ELF-1 (cell line): ENCODE measurements at places on chromosomes 3 and 15.

DNA sequence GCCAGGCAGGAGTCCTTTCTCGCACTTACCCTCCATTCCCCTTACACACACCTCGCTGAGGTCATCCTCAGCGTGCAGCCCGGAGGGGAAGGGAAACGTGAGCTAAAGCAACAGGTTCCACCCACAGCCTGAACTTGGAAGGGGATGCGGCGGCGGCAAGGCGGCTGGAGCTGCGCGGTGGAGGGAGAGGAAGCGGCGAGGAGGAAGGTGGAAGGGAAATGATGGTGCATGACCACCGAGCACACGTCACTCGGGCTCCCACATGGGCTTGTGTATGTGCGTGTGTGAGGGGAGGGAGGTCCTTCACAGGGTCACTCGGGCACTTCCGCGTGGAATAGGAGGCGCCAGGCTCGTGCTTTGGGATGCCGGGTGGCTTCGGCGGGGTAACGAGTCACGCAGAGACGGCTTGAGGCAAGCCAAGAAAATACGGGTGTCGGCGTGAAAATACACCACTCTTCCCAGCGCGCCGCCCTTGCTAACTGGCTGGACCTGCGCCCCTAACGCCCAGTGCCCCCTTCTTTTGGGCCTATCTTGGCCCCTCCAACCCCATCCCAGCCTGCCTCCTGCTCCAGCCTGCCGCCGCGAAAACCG lies 225.5 kb upstream of the IL12A start:
- peak; percentile 75 for DNase-seq

DNA sequence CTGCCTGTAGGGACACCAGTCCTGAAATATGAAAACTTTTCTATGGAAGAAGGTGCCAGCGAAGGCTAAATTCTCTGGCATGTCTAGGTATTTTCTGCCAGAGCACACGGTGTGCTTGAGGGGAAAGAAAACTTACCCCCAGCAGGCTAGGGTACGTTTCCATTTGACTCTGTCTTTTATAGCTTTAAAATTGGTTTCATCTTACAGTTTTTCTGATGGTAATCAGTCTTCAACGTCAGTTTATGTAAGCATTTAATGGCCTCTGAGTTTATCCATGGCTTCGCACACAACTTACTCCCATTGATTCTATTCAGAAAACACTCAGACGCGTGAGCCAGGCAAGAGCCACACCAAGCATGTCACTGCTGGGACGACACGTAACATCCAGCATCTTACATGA lies 249.7 kb downstream of the ADAMTS17 start:
- DNase-seq, result no peak

DNA sequence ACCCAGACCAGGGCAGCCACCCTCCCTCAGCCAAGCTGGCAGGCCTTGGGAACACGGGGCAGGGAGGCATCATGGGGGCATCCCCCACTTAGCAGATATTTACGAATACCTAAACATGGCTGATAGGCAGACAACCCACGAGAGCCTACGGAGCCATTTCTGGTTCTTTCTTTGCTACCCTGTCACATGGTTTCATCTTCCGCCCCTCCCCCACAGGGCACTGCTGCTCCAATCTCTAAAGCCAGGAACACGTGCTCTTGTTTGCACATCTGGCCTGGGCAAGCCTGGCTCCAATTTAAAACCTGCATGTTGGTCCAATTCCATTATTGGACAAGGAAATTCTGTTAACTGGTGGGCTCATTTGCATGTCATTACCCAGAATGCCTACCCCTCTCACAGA lies 447.4 kb upstream of the NR2F2 start:
- DNase-seq, result no peak

DNA sequence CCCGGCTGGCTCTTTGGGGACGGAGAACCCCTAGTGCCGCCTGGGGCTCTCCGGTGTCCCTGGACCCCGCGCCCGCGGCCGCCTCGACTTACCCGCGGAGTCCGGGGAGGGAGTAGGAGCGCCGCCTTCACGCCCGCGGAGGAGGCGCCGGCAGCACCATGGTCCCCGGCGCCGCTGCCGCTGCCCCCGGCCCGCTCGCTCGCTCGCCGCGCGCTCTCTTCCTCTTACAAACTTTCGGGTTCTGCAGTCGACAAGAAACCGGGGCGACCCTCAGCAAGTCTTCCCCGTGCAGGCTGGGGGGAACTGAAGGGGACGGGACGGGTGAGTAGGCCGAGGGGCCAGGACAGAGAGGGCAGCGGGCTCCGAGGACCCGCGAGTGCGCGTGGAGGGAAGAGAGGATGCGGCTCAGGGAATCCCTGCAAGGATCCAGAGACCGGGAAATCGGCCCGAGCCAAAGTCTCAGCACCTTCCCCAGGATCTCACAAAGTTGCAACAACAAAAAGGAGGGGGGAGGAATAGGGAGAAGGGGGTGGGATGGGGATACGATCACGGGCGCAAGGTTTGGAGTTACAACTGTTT lies 2.0 kb downstream of the FOXP1 start:
- DNase-seq, result peak; percentile 53

DNA sequence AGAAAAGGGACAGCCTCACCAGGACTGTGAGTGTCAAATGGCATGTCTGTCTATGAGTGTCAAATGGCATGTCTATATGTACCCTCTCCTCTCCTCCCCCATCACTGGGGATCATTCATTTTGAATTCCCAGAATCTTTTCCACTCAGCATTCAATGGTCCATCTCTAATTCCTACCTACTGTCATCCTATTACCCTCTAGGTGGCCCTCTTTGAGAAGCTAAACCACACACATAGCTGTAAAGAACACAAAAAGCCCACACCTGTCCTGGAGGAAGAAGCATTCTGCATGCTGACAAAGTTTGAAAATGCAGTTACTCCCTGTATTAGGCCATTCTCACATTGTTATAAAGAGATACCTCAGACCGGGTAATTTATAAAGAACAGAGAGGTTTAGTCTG lies 46.2 kb upstream of the PYDC2 start:
- DNase-seq, result no peak

- DNase-seq, result no peak
Measured at GRCh38 chr3:177818712-177819240, 621.5 kb upstream of the TBL1XR1 start.

DNA sequence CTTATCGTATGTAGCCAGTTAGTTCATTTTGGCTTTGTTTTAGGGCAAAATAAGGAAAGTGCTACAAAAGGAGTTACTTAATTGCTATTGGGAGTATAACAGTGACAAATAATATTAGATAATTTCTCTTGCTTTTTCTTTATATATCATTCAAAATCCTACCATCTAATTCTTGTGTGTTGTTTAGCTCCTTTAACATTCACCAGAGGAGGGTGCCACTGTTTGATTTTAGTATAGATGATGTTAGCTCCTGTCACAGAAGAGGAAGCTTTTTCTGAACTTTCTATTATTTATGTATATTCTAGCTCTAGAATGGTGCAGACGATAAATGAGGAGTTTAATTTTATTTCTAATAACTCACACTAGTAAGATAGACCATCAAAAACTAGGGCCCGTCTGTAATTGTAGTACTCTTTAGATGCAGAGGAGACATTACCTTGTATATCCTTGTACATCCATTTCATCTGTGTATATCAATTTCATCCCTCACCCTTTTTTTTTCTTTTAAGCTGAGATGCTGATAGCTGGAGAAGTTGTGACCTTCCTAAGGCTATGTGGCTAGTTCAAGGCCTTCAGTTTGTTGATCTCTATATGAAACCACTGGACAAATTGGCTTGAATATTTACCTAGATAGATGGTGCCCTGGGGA lies 3.0 kb downstream of the PPM1L start:
- DNase-seq, result no peak

- peak; percentile 17 for DNase-seq
Measured at GRCh38 chr3:106183762-106184391, 315.1 kb upstream of the CBLB start.
